ENCODE measurements at places on chromosomes 2 and 18. TPM values are rescaled to one million over a fixed set of nuclear protein-coding genes. Genes with fewer than 3 reads are reported as not detected.
A peak's percentile ranks its signal among the peaks of the same experiment; 100 is the strongest.

GRCh38 chr2:43105586-43106558 lies 120.5 kb downstream of the ZFP36L2 start:
- DNase-seq = no peak

- DNase-seq = no peak
These were observed 485.1 kb upstream of the SETBP1 start for GRCh38 chr18:44195394-44196140.

DNA sequence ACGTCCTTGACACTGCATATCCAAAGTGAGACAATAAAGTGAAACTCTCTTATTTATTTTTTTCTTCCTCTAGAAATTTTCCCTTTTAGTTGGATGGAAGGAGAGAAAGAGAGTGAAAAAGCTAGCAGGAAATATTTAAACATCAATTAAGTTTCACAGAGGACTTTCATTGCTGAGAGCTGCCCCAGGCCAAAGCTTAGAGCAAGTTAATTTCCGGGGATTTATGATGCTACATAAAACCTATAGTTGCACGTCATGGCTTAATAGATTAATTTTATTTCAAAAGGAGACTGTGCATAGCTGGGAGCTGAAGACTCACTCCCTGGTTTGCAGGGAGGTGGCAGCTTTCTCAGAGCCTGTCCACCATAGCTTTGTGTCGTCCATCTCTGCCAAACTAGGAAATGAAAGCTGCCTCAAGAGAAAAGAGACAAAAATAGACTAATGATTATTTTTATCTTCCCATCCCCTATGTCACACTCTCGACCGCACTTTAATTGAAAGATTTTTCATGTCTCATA lies 323.3 kb upstream of the RAB6C start:
- DNase-seq = no peak

Gene FAM161A
- total RNA-seq = 5.6 TPM

- no peak for DNase-seq
These were observed 8.2 kb upstream of the ALPI start for GRCh38 chr2:232447638-232448303.

GRCh38 chr2:102621630-102622029 lies 2.3 kb downstream of the SLC9A2 start:
- DNase-seq = no peak

DNA sequence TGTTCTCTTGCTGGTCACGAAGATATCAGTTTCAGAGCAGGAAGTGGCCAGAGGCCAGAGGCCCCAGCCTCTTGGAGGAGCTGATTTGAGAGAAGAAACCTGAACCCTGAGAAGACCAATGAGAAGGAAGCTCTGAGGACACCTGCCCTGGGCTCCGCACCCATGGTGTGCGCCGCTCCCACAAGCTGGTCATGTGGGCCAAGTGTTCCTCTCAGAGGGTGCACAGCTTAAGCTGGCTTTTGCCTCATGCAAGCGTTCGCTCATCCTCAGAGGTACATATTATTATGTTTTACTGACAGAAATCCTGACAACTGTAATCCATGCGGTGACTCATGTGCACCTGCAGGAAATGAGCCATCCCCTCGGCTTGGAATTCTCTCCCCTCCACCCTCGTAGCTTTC lies 316.1 kb upstream of the MYT1L start:
- DNase-seq = no peak

- DNase-seq = no peak
These were observed 44.7 kb downstream of the DIS3L2 start for GRCh38 chr2:232006253-232006652.

Gene SP5
- total RNA-seq = not detected

DNA sequence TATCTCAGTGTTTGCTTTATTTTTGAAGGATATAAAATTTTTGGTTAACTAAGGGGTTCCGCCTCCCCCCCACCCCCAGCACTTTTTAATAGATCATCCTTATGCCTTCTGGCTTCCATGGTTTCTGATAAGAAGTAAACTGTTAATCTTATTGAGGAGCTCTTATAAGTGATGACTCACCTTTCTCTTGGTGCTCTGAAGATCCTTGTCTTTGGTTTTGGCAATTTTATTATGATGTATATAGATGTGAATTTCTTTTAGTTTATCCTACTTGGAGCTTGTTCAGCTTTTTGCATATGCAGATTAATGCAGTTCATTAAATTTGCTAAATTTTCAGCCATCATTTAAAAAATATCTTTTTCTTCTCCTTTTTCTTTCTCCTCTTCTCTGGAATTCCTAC lies 91.7 kb upstream of the CTAGE1 start:
- no peak for DNase-seq

DNA sequence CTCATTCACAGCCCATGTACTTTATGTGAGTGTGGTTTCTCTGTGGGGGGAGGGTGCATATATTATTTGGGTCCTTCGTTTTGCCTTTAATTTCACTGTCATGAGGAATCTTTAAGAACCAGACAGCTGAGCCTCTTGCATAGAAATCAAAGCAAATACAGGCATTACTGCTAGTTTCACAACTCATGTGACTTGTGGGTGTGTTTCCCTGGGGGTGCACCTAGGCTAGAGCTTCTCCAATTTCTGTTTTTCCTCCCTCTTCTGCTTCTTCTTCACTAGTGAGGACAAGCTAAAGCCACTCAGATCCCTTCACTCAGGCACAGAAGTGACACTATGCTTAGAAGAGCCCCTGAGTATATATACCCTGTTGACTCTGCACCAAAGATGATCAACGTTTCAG lies 131.4 kb downstream of the ACOXL start:
- DNase-seq = no peak

DNA sequence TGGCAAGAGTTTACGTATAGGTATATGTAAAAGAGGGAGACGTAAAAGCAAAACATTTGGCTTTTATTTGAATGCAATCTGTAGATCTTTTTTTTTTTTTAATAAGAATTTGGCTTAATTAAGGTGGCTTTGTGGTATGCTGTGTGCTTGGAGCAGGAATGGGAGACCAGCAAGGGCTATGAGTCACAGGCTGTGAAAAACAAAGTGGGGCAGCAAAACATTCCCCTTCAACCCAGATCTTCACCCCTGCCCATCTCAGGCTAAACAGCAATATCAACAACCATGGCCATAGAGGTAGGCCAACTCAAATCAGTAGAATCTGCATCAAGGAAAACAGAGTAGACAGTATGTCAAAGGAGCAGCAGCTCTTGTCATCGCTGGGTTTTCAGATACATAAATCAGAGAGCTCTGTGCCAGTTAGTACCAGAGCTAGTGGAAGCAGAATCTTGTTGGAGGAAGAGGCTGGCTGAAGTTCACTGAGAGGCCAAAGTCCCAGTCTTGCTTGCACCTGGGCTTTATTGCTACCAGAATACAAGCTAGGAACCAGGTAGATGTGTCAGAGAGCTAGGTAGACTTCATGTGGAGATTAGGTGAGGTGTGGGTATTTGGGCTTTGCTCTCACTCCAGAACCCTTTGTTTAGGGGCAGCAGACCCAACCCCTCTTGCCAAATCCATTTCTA lies 191.5 kb upstream of the FANCL start:
- DNase-seq = no peak

- no peak for DNase-seq
These were observed 112.0 kb downstream of the LYPD6 start for GRCh38 chr2:149442346-149442745.

DNA sequence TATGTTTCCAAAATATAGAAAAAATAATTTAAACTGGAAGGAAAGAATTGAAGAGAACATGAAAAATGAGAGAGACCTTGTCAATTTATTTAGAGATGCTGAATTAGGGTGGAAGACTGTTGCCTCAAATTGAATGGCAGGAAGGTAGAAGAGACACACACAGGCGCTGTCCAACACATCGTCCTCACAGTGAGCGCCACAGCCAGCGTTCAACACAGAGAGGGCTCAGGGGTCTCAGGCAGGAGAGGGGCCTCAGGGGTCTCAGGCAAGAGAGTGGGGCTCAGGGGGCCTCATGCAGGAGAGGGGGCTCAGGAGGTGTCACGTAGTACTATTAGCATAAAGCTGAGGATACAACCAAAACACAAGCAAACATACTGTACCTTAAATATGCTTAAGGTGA lies 65.7 kb downstream of the TMEM18 start:
- no peak for DNase-seq

Gene PROM2
- total RNA-seq = 0.46 TPM

DNA sequence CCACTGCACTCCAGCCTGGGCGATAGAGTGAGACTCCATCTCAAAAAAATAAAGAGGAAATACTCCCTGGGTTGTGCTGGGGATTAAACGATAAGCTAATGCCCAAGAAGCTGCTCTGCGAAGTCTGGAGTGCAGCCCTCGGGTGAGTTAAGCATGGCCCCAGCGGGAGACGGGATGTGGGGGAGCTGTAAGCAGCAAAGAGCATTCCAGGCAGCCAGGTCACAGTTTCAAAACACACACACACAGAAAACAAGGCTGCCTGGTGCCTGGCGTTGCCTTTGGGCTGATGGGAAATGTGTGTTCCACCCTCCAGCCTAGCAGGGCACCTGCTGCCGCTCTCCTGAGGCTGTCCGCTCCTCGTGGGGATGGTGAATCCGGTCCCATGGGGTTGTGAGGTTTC lies 24.1 kb downstream of the ODC1 start:
- DNase-seq = no peak

- DNase-seq = no peak
These were observed 12.0 kb downstream of the SPAG16 start for GRCh38 chr2:213296270-213296669.

DNA sequence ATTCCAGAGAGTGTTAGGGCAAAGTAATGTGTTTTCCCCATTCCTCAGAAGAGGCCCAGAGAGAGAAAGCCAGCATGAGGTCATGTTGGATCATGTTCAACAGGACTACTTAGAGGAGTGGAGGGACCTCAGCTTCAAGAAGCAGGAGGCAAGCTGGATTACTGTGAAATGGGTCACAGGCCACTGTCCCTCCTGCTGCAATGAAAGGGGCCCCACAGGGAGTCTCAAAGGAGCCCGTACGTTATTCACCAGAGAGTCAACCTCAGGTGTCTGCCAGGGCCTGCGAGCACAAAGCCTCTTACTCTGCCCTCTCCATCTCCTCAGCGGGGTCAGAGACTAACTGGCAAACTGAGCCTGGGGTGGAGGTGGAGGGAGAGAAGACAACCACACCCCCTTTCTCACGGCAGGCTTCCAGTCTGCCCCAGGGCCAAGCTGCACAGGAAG lies 27.2 kb upstream of the ACYP2 start:
- no peak for DNase-seq

DNA sequence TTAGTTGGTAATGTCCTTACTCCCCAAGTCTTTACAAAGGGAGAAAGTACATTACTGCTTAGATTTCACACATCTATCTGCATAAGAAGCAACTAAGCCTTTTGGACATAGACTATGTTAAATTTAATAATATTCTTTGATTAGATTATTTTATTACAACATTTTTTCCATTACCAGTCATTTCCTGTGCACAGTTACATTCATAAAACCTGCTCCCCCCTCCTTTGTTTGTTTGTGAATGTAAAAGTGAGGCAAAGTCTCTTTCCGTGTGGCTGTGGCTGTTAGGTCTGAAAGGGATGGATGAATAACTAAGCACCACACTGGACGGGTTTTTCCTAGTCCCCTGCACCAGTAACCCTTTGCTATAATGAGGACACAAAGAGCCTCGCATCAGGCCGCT lies 9.6 kb downstream of the PTGR3 start:
- no peak for DNase-seq

Gene IL36G
- total RNA-seq = not detected

GRCh38 chr18:23970161-23971096 lies 44.1 kb upstream of the TTC39C start:
- peak; percentile 85 for DNase-seq

GRCh38 chr2:159468257-159468656 lies 148.1 kb downstream of the BAZ2B start:
- no peak for DNase-seq

Gene HOXD3
- not detected for total RNA-seq

Gene LCT
- total RNA-seq = 0.48 TPM

- no peak for DNase-seq
These were observed 108.8 kb downstream of the MTCL1 start for GRCh38 chr18:8814206-8814605.

Gene SPEG
- total RNA-seq = 1.0 TPM

DNA sequence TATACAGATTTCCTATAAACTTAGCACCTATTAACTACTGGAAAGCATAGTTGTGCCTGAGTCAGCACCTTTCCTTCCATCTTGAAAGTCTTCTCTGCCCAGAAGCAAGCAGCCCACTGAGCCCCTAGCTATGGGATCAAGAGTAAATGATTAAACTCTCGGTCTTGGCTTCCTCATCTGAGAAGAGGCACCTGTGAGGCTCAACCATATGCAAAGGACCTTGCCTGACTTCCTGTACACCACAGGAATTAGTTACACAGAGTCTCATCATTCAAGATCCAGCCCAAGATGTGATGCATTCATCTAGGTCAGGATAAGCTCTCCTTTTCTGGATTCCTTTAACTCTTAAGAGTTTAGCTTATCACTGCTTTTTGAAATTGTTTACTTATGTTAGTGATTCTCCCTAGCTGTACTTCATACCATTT lies 96.0 kb downstream of the CDH2 start:
- DNase-seq = no peak

- no peak for DNase-seq
These were observed 158.4 kb downstream of the GALNT14 start for GRCh38 chr2:30979822-30980245.

- no peak for DNase-seq
These were observed 7.5 kb upstream of the MOCOS start for GRCh38 chr18:36179562-36180355.

- DNase-seq = no peak
These were observed 16.1 kb upstream of the REG3G start for GRCh38 chr2:79009388-79009787.

Gene PROKR1
- not detected for total RNA-seq

DNA sequence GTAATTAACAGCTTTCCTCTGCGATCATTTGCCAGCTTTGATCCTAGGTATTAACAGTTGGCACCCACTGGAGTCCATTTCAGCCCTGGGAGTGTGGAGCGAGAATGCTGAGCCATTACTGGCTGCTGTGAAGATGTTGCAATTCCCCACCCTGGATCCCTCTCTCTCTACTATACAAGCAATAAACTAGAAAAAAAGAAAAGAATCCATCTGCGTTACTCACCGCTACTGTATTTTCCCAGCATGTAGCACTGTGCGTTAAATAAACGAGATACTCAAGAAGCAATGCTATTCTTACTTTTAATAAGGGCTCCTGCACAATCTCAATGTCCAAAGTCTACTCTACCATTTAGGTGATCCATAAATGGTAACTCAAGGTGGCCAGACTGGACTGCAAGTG lies 8.5 kb downstream of the RTTN start:
- DNase-seq = no peak

DNA sequence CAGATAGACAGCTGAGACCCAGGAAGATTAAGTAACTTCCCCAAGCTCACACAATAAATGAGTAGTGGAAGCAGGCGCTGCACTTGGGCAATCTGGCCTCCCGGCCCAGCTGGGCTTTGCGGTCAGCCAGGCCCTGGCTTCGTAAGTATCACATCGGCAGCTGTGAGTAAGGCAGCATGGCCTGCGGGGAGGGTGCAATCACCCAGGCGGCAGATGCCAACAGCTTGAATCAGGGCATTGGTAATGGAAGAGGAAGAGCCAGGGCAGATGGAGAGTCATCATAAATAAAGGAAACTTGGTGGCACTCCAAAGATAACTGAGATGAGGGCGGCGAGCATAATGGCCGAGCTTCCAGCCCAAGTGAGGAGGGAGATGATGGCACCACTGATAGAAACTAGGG lies 217.9 kb upstream of the PID1 start:
- DNase-seq = no peak

Gene MFSD2B
- total RNA-seq = 0.24 TPM

- no peak for DNase-seq
These were observed 884.3 kb downstream of the TSN start for GRCh38 chr2:122639711-122640110.

All from CD8-positive, alpha-beta memory T cell (primary cell).